Lung (tissue), 17 donors: ENCODE measurements at places on chromosomes 2 and 18. TPM values are rescaled to one million over a fixed set of nuclear protein-coding genes. Genes with fewer than 3 reads are reported as not detected.

Gene OST4
- 238 TPM for total RNA-seq

DNA sequence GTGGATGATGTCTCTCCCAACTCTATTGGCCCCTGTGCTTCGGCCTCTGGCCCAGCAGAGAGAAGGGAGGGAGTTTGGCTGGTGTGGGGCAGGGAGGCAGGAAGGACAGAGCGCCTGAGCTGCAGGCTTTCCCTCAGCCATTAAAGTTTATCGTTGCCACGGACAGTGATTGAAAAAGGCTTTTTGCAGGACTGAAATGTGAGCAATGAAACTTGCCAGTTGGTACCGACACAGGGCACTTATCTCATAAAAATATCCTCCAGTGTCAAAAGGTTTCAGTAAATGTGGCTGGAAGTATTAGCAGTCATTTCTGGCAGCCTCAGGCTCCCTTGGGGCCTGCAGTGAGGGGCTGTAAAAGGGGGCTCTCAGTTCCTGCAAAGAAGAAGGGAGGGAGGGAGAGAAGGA is 169.2 kb downstream of the GLI2 start:
- no peaks in the 10 kb centered on the region for H3K27me3 ChIP-seq
- no peak overlapping the region for H3K27ac ChIP-seq
- no peak overlapping the region for H3K4me3 ChIP-seq
- H3K4me1 ChIP-seq: peaks cover 23% of the 10 kb centered on the region
- H3K36me3 ChIP-seq: no peaks in the 10 kb centered on the region

- no peak for DNase-seq
- H3K27me3 ChIP-seq: peaks cover 4% of the 10 kb centered on the region
- H3K4me1 ChIP-seq: peaks cover 22% of the 10 kb centered on the region
- no peak overlapping the region for H3K4me3 ChIP-seq
- H3K27ac ChIP-seq: no peak overlapping the region
Observed at GRCh38 chr2:28341208-28341891, 51.3 kb upstream of the FOSL2 start.

DNA sequence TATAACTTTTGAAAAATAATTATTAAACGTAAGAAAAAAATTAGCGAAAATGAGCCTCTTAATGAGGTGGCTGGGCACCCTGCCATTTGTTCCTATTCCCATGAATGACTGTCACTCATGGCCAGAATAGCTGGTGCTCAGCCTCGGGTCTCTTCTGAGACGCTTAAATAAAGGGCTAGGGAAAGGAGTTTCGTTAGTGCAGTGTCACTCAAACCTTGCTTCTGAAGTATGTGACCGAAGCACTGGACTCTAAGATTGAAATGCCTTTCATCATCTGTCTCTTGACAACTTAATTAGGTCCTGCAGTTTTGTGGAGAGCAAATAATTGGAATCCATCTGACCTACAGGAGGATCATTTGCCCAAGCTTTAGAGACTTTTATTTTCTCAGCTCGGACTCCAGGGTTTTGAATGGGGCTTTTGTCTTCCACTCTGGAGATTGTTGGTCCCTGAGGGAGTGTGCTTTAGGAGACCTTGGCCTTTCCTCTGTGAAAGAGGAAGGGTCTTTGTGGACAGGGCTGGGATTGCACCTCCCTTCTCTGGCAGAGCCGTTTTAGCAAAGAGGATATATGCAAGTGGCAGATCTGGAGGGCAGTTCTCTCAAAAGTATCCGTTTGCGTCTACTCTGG is 42.3 kb upstream of the FHOD3 start:
- DNase-seq: no peak
- no peak overlapping the region for H3K4me3 ChIP-seq
- no peaks in the 10 kb centered on the region for H3K27me3 ChIP-seq

Gene ZNF521
- total RNA-seq: 48.8 TPM

GRCh38 chr18:78739882-78740677 is 239.5 kb upstream of the SALL3 start:
- no peak for DNase-seq
- H3K27me3 ChIP-seq: no peaks in the 10 kb centered on the region
- no peaks in the 10 kb centered on the region for H3K36me3 ChIP-seq
- no peaks in the 10 kb centered on the region for H3K4me1 ChIP-seq
- no peak overlapping the region for H3K27ac ChIP-seq
- H3K4me3 ChIP-seq: no peak overlapping the region

DNA sequence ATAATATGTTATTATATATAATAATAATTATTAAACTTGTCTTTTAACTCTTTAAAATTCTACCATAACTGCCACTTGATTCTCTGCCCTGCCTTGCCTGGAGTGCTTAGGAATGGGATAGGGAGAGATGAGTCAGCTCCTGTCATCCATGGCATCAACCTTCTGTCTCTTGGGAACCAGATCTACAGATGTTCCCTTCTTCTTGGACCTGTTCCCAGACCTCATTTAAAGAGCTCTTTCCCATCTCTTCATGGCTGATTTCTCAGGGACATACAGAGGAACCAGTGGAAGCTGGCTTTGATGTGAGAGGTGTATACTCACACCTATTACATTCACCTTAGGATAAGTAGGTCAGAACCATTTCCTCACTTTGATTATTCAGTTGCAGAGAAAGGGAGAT is 155.3 kb upstream of the MYO3B start:
- H3K27ac ChIP-seq: no peak overlapping the region
- H3K4me1 ChIP-seq: no peaks in the 10 kb centered on the region
- H3K27me3 ChIP-seq: no peaks in the 10 kb centered on the region
- DNase-seq: no peak

- H3K27ac ChIP-seq: peak overlapping the region; percentile 58
- no peak overlapping the region for H3K4me3 ChIP-seq
- H3K36me3 ChIP-seq: no peaks in the 10 kb centered on the region
Observed at GRCh38 chr2:55097461-55098410, 47.5 kb upstream of the RTN4 start.

GRCh38 chr18:32152705-32153448 is 37.0 kb upstream of the MEP1B start:
- H3K4me1 ChIP-seq: no peaks in the 10 kb centered on the region
- no peaks in the 10 kb centered on the region for H3K27me3 ChIP-seq
- H3K36me3 ChIP-seq: no peaks in the 10 kb centered on the region

DNA sequence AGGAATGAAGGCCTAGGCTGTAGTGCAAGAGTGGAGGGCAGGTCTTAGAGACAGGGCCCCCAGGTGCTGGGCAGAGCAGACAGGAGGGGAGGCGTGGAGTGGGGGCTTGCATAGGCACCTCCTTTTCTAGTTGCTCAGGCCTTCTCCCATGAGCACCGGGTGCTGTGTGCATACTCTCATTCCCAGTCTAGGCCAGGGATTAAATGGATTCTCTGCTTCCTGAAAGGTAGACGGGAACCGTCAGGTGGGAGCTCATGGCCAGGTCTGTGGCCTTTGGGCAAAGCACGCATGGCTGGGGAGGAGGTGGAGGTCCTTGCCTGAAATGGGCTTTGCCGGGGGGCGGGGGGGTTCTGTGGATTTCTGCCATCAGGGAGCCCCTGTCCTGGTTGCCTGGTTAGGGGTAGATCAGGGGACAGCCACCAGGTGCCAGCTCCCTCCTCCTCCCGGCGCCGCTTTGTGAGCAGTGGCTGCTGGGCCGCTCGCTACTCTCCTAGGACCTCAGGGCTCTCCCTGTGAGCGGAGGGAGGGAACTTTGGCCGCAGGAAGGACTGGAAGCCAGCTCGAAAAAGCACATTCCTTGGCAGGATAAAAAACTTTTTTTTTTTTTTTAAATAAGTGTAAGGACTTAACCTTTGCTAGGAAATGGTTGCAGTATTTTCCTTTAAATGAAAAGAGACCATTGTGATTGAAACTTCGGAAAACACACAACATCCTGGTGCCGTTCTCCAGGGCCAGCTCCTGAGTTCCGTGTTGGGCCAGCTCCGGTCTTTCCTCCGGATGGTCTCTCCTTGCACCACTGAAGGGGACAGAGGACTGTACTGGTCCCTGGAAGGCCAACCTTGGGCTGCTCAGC is 82.8 kb upstream of the HAAO start:
- peak overlapping the region; percentile 87 for H3K27ac ChIP-seq
- no peaks in the 10 kb centered on the region for H3K27me3 ChIP-seq
- DNase-seq: peak; percentile 44
- peaks cover 6% of the 10 kb centered on the region for H3K4me1 ChIP-seq

DNA sequence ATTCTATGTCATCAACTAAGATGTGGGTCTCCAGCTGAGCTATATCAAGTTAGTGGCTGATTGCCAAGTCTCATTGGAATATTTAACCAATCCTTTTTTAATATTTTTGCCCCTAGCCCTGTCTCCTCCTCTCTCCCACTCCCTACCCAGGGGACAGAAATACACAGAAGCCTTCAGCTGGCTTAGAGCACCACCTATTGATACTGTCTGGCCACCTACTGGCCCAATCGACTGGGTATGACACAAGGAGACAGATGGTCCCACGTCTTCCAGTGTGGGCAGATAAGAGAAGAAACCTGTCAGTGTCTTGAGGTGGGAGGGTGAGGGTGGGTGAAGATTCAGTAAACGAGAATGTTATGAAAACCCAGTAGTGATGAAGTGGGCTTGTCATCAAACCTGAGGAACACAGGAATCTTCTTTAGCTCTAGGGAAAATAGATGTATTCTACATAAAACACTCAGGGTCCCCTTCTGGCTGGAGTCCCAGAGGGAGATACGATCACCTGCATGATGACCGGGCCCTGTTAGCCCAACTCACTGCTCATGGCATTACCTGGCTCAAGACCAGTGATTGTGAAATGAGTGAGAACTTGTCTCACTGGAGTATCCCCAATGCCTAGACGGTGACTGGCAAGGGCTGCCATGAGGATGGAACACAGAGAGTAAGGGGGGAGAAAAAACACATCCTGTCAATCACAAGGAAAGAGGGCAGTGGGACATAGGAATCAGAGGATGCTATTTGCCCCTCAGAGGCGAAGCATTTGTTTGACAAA is 26.7 kb downstream of the POLR1A start:
- H3K4me1 ChIP-seq: no peaks in the 10 kb centered on the region
- H3K27me3 ChIP-seq: no peaks in the 10 kb centered on the region
- H3K36me3 ChIP-seq: peaks cover 37% of the 10 kb centered on the region
- no peak overlapping the region for H3K4me3 ChIP-seq

GRCh38 chr2:238046725-238047270 is 14.0 kb upstream of the SCLY start:
- DNase-seq: no peak
- no peak overlapping the region for H3K27ac ChIP-seq
- H3K27me3 ChIP-seq: no peaks in the 10 kb centered on the region
- H3K36me3 ChIP-seq: peaks cover 23% of the 10 kb centered on the region

GRCh38 chr2:173571887-173572680 is 217.4 kb downstream of the CDCA7 start:
- H3K4me1 ChIP-seq: no peaks in the 10 kb centered on the region
- H3K4me3 ChIP-seq: no peak overlapping the region
- H3K36me3 ChIP-seq: no peaks in the 10 kb centered on the region
- DNase-seq: no peak
- no peaks in the 10 kb centered on the region for H3K27me3 ChIP-seq

DNA sequence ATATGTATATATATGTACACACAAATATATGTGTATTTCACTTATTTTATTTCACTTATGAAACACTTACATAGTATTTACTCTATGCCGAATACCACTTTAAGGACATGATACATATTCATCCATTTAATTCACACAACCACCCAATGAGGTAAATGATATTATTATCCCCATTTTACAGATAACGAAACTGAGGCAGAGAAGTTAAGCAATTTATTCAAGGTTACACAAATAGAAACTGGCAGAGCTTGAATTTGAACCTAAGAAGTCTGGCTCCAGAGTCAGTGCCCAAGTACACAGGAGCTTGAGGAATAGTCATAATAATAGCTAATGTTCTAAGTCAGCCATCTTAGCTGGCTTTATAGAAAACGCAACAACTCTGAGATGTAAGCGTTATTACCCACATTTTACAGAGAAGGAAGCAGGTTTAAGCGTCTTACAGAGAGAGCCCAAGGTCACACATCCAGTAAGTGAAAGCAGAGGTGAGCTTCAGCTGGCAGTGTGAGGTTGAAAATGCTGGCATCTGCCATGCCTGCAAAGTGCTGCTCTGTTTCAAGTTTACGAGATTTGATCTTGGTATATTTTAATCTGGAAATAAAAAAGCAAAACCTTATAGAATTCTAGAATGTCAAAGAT is 326.9 kb downstream of the LPIN1 start:
- H3K4me1 ChIP-seq: no peaks in the 10 kb centered on the region
- H3K27ac ChIP-seq: no peak overlapping the region
- DNase-seq: no peak
- no peaks in the 10 kb centered on the region for H3K36me3 ChIP-seq
- H3K4me3 ChIP-seq: no peak overlapping the region
- no peaks in the 10 kb centered on the region for H3K27me3 ChIP-seq

Gene TFPI
- 247 TPM for total RNA-seq

DNA sequence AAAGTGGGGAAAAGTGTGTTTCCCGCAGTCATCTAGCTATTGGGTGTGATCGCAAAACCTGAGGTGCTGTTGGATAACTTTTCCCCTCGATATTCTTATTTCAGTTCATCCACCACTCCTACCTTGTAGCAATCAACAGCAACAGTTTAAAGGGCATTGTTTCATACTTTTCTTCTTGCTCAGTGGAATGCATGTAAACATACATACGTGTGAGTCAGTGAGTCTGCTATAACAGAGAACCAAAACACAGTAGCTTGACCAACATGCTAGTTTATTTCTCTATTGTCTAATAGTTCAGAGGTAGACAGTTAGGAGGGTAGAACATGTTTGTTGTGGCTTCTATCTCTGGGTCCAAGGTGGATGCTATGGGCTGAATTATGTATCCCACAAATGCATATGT is 77.6 kb upstream of the FOXI3 start:
- H3K27ac ChIP-seq: no peak overlapping the region
- no peak overlapping the region for H3K4me3 ChIP-seq
- H3K4me1 ChIP-seq: no peaks in the 10 kb centered on the region
- H3K27me3 ChIP-seq: no peaks in the 10 kb centered on the region

DNA sequence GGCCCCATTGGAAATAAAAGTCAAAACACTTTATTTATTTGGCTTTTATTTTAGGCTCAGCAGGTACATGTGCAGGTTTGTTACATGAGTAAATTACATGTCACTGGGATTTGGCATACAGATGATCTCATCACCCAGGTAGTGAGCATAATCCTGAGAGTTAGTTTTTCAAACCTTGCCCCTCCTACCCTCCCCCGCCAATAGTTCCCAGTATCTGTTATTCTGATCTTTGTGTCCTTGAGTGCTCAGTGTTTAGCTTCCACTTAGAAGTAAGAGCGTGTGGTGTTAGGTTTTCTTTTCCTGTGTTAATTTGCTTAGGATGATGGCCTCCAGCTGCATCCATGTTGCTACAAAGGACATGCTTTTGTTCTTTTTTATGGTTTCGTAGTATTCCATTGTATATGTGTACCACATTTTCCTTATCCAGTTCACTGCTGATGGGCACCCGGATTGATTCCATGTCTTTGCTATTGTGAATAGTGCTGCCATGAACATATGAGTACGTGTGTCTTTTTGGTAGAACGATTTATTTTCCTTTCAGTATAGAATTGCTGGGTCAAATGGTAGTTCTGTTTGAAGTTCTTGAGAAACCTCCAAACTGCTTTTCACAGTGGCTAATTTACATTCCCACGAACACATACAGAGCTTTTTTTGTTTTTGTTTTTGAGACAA is 47.9 kb downstream of the ARMC9 start:
- H3K4me3 ChIP-seq: no peak overlapping the region
- peaks cover 2% of the 10 kb centered on the region for H3K36me3 ChIP-seq
- no peaks in the 10 kb centered on the region for H3K4me1 ChIP-seq
- no peak overlapping the region for H3K27ac ChIP-seq
- H3K27me3 ChIP-seq: no peaks in the 10 kb centered on the region

- peaks cover 31% of the 10 kb centered on the region for H3K4me1 ChIP-seq
- no peak for DNase-seq
- no peak overlapping the region for H3K27ac ChIP-seq
- H3K27me3 ChIP-seq: no peaks in the 10 kb centered on the region
Observed at GRCh38 chr2:99480390-99480789, 9.4 kb downstream of the REV1 start.
